ENCODE measurements at places on chromosomes 3 and 15.

- DNase-seq: no peak
Measured at GRCh38 chr3:40766396-40766795, 241.6 kb downstream of the ZNF621 start.

- DNase-seq: no peak
Measured at GRCh38 chr15:28955160-28955992, 69.6 kb downstream of the APBA2 start.

DNA sequence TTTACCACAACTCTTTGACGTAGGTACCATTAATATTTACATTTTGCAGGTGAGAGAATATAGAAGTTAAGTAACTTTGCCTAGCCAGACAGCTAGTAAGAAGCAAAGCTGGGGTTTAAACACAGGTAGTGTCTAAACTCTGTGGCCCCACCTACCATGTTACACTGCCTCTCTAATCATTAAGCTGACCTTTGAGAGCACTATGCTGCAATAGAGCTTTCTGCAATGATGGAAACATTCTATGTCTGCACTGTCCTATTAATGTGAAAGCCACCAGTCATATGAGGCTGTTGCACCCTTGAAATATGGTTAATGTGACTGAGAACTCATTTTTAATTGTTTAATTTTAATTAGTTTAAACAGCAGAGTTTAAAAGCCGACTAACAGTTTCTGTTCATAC is 6.3 kb upstream of the RARB start:
- DNase-seq: no peak

DNA sequence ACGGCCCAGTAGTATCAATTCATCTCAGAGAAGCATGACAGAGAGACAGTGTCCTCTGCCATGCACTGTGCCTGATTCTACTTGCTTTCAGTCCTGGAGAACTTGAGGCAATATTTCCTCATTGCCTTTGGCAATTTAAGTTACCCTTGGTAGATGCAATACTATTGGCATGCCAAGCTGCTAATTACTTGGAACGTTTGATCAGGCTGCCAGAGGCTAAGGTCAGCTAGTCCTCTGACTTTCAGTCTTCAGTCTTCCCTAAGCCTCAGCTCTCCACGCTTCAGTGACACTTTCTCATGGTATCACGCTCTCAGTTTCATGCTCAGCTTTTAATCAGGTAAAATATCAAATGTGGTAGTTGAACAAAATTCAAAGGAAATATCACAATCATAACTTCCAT is 13.1 kb upstream of the OSBPL11 start:
- no peak for DNase-seq

DNA sequence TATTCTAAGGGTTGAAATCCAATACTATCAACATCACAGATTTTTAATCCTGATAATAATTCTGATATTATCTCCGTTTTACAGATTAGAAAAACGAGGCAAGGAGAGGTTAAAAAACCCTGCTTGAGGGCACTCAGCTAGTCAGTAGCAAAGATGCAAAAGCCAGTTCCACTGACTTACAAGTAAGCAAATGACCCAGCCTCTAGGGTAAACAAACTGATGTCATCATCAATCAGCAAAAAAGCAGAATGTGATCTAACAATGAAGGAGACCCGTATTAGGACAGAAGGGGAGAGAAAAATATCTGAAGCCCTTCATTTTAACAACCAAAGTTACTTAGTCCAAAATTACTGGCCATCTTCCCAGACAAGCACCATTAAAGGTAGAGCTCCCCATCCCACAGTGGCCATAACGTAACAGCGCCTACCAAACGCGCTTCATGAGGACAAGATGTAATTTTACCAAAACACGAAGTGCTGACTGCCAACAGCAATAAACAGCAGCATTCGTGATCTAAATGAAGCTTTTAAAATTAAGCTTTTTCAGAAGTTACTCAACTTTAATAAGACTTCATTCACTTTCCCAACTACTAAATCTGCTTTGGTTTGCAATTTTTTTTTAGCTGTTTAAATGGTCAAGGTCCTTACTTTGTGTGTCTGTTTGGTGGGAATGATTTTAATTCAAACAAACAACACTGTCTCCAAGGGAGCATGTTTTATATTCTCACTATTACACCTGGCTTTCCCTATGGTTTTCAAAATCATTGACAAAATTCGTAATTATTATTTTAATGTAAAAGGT is 176.6 kb downstream of the OSBPL10 start:
- no peak for DNase-seq

DNA sequence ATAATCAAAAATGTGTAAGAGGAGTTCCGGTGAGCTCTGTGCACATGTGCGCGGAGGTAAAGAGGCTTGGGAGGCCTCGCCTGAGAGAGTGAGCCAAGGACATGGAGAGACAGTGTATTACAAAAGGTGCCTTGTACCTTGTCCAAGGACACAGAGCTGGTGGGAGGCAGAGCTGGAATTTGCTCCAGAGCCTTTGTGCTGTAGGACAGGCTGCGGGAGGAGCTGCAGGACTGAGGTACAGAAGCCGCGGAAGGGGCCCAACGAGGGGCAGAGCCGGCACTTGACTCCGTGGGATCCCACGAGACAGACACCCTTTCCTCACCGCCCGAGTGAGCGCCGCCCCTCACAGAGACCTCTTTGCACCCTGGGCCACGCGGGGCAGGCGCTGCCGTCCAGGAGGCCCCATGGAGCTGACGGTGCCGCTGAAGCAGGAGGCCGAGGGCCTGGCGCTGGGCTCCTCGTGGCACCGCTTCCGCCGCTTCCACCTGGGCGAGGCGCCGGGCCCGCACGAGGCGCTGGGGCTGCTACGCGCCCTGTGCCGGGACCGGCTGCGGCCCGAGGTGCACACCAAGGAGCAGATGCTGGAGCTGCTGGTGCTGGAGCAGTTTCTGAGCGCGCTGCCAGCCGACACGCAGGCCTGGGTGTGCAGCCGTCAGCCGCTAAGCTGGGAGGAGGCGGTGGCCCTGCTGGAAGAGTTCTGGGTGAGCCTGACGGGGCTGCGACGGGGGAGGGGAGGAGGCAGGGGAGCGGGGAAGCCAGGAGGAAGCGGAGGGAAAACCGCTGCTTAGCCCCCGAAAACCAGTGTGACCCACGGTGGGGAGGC is 68.7 kb downstream of the SLTM start:
- no peak for DNase-seq

DNA sequence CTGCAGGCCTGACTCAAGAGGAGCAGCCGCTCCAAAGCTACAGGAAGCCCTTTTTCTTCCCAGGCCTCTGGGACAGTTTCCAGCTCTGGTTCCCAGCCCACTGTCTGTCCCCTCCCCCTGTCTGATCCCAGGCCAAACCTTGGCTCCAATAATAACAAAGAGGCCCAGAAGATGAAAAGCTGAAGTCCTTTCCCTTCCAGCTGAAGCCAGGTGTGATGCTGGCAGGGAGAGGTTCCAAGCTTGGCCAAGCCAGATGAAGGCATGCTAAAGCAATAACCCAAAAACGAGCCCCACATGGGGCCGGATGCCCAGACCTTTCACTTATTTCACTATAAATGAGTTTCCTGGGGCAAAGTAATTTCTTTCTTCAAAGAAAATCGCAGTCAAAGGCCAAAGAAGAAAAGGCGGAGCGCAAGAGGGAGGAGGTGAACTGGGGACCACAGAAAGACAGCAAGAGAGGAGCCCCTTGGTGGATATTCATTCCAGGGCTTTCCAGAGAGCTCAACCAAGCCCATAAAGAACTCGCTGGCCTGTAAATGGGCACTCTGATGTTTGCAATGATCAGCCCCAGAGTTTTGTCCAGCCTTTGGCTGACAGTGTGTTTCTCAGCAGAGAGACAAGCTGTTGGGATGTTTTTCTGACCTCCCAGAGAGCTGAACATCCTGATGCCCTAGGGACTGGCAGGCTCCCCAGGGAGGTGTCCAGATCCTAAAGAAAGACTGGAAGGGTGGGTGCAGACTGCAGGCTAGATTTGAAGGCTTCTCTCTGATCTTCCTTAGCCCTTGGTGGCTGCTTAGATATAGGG is 157.6 kb downstream of the UACA start:
- peak; percentile 76 for DNase-seq

DNA sequence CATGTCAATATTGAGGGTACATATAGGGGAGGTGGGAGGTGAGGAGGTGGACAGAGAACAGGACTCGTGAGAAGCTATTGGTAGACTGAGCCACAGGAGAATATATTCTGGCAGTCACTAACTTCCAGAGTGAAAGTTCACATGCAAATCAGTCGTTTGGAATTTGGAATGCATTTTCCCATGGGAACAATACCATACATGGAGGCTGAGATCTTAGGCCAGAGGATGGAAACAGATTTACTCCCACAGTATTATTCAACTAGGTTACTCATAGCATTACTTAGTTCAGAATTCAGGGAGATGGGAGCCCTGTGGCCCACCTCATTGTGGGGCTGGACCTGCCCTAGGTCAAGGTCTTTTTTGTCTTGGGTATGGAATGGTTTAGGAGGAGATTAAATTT is 36.4 kb upstream of the ABHD2 start:
- DNase-seq: no peak

DNA sequence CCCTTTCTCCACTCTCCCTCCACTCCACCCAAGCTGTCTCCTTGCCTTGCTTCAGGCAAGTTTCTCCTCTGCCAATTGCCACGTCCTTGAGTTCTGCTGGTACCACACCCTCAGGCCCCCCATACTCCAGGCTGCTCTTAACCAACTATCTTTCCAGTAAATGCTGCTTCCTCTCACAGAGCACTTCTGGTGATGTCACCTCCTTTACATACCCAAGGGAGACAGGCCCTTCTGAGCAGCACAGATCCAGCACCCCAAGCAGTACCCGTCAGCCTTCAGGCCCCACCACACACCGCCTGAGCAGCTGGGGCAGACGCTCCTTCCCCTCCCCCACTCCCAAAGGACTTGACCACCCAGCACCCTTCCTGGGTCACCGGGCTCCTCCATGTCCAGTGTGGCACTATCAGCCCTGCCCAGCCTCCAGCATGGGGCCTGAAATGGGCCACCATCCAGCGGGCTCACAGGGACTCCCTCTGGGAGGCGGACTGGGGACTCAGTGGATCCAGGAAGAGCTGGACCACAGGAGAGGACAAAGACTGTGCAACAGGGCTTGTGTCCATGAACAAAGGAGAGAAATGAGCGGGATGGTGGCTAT is 50.2 kb downstream of the KLF15 start:
- peak; percentile 9 for DNase-seq

- no peak for DNase-seq
Measured at GRCh38 chr3:25849641-25850385, 59.9 kb downstream of the OXSM start.

DNA sequence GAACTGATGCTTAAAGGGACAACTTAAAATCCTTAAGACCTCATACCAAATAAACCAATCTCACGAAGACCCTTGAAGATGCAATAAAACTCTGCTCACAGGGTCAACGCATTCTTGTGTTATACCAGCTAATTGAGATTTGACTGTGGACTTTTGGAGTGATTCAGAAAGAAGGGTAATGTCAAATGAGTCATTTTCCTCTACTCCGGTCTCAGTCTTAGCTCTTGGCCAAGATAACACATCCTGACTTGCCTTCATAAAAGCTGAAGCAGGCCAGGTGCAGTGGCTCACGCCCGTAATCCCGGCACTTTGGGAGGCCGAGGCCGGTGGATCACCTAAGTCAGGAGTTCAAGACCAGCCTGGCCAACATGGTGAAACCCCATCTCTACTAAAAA is 3.8 kb downstream of the PKM start:
- DNase-seq: no peak

GRCh38 chr15:54620916-54621315 is 575.8 kb downstream of the RSL24D1 start:
- no peak for DNase-seq

DNA sequence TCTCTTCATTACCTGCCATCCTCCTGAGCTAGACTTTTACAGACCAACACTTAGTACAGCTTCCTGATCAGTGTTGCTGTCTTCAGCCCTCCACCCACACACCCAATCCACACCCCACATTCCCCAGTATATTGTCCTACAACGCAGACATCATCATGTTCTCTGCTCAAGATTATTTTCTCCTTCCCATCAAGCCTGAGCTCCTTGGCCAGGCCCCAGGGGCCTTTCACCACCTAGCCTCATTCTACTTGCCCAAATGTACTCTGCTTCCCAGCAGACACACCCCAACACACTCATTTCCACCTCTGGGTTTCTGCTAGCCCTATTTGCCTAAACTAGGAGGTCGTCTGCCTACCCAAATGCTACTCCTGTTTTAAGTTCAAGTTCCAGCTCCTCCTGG is 37.0 kb downstream of the DAPK2 start:
- no peak for DNase-seq

DNA sequence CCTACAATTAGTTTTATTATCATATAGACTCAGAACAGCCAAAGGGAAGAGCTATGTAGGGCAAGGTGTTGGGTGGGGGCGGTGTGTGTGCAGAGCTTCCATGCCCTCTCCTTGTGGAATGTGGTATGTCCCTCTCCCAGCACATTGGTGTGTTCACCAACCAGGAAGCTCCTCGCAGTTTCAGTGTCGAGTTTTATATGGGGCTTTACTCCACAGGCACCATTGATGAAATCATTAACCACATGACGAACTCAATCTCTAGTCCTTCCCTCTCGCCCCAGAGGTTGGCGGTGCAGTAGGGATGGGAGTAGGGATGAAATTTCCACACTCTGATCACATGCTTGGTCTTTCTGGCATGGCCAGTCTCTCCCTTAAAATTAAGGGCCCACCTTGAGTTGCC is 13.6 kb upstream of the SRP14 start:
- DNase-seq: peak; percentile 11

- DNase-seq: peak; percentile 38
Measured at GRCh38 chr3:38588995-38589937, 60.2 kb downstream of the SCN5A start.

GRCh38 chr3:125045965-125046364 is 9.8 kb downstream of the HEG1 start:
- no peak for DNase-seq

All from tibial artery (tissue), 4 donors.